ENCODE measurements at places on chromosomes 1 and 21.

DNA sequence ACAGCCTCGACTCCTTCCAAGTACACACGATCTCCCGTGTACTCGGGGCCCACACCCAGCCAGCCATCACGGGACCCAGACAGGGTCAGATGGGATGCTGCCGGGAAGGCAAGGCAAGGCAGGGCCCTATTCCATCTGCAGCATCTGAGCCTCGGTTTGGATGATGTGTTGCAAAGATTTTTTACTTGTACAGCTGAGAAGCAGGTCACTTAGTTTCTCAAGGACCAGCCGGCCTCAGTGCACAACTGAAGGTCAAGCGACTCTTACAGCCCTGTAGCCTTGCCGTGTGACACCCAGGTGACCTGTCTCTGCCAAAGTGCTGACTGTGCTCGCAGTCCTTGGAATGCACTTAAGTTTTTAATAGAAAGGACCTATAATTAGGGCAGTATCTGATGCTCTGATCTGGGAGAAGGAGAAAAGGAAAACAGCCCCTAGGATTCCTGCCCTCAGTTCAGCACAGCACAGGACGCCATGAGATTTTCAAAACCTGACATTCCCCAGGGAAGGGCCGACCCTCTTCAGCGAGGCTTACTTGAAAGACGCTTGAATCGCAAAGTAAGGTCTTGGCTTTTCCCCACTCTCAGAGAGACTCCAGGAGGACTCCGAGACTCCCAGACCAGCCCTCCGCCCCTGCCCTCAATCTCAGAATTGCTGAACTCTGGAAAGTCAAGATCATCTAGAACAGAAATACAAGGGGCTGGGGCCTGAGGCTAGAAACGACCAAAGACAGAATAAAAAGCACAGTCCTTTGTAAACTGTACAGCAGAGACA lies 1.3 kb downstream of the GPR157 start:
- DNase-seq: no peak

DNA sequence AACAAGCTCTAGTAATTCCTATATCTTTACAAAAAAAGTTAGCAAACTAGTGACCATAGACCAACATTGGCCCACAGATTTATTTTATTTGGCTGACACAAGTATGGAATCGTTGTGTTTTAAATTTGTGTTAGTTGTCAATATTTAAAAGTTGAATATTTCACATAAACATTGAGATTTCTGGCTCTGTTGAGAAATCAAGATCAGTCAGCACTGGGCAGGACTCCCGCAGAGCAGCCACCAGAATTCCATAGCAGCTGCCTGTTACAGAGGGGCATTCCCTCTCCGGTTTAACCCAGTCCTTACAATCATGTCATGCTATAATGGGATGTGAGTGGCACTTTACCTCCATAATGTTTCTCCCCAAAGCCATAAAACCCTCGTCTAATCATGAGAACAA lies 79.2 kb upstream of the NRIP1 start:
- no peak for DNase-seq

DNA sequence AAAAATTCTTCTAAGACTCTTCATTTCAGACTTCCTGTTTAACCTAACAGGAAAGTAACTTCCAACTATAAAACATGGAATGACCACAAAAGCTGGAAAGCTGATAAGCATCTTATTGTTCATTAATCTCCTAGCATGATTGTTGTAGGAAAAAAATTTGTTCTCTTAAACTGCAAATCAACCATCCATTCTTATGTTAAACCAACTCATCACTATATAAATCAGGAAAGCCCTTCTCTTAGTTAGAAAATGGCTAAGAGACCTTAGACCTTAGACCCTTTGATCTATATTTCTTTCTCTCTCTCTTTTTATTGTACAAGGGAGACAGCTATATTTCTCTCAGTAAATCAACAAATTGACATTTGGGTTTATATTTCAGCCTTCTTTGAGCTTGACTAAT lies 101.4 kb downstream of the UBE2U start:
- no peak for DNase-seq

DNA sequence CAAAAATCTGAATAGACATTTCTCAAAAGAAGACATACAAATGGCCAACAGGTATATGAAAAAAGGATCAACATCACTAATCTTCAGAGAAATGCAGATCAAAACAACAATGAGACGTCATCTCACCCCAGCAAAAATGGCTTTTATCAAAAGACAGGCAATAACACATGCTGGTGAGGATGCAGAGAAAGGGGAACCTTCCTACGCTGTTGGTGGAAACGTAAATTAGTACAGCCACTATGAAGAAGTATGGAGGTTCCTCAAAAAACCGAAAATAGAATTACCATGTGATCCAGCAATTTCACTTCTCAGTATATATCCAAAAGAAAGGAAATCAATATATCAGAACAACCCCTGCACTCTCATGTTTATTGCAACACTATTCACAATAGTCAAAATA lies 65.1 kb upstream of the ATP1B1 start:
- no peak for DNase-seq

- DNase-seq: no peak
Observed at GRCh38 chr1:115877511-115877910, 36.6 kb upstream of the NHLH2 start.

- DNase-seq: no peak
Observed at GRCh38 chr1:11054666-11055065, 5.2 kb downstream of the SRM start.

GRCh38 chr1:235043234-235043633 lies 85.4 kb downstream of the TOMM20 start:
- no peak for DNase-seq
